ENCODE measurements at places on chromosomes 3 and 15.

DNA sequence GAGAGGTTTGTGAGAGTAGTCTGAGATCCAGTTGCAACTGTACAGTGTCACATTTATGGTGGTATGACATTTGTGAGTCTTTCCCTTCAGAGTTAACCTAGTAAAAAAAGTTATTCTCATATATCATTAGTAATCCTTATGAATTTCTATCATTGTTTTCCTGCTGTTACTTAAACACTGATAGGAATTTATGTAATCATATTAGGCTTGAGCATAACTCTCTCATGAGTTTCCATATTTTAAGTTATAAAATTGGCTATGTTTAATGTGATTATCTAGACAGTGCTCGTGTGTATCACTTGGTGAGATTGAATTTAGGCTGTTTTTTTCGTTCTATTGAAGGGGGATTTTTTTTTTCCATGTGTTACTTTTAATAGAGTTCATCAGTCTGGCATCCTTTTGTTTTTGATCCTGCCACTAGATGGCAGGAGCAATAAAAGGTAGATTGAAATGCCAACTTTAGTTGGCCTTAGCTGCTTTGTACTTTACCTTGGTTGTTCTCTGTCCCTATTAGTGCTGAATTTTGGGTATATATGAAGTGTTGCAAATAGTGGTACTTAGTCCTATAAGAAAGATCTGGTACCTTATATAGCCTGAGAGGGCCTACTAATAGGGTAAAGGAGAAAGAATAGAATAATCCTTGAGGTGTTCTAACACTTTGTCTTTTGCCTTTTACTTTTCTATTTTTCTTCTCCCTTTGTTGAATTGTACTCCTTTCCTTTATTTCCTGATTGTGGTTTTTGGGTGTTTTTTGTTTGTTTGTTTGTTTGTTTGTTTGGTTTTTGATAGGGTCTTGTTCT, 17.9 kb downstream of the STT3B start:
- no peak for DNase-seq

DNA sequence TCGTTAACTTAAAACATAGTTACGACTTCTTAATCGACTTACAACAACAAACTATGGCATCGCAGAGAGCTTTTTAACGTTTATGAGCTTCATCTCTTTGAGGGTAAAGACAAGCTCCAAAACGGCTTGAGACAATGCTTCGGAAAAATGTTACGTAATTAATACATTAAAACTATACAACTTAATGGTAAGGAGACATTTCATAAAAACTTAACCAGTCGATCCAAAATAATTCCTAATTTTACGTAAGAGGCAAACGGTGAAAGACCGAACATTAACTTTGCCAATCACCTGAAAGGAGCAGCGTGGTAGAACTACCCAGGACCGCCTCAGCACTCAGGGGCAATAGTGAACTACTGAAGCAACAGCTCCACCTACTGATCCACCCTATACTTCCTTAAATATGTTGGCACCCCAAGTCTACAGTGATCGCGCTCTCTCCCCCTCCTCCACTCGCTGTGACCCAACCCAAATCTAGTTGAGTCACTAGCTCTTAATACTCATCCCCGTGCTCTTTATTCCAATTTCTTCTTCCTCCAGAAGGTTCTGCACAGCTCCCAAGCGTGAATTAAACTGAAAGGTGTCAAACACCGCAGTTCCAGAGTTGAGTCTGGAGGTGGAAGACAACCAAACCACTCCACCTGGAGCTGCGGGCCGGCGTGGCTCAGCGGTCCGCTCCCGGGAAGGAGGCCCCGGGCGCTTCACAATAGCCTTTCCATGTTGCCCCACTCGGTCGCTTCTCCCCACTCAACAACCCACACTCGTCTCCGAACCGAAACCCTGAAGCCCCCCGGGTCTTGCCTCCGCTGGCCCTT, 901 bp downstream of the NAA50 start:
- DNase-seq: peak; percentile 27

GRCh38 chr3:111238885-111239284, 167.3 kb downstream of the NECTIN3 start:
- DNase-seq: no peak

GRCh38 chr3:192409201-192409837, 318.0 kb downstream of the FGF12 start:
- DNase-seq: peak; percentile 21

DNA sequence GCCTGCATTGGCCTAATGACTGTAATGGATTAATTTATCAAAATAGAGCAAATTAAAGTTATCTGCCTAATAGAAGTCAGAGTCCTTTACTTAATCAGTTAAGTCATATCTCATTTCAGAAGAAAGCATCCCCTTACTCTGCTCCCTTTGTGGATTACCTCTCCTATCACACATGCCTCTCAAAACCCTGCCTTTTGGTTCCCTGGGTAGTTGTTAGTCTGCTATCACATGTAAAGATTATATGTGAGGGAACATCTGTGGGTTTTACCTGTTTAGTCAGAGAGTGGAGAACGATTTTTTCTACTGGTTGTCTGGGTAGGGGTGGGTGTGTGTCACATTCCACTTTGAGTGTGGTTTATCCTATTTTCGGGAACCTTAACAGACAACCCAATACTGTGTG, 16.4 kb downstream of the UBE2E2 start:
- no peak for DNase-seq

GRCh38 chr3:100245136-100245535, 15.7 kb upstream of the TBC1D23 start:
- no peak for DNase-seq

- DNase-seq: peak; percentile 79
Measured at GRCh38 chr3:149339931-149340309, 6.5 kb upstream of the TM4SF18 start.

GRCh38 chr15:39488516-39488915, 92.4 kb upstream of the THBS1 start:
- no peak for DNase-seq

DNA sequence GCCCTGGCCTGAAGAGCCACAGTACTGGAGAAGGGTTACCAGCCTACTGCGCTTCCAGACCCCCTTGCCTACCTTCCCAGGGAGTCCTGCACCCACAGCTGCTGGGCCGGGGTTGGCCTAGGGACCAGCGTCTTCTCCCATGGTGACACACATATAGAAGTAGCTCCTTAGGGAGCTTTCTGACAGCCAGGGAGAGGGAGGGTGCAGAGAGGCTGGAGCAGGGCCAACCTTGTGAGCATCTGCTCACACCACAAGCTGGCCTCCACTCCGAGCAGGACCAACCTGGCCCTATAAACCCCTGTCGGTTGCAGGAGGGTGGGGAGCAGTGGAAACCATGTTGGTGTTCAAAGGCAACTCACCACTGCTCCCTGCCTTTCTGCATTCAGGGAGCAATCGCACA, 35.2 kb downstream of the SRPRB start:
- no peak for DNase-seq

- DNase-seq: no peak
Measured at GRCh38 chr3:29430558-29430971, 149.7 kb downstream of the RBMS3 start.

- DNase-seq: no peak
Measured at GRCh38 chr3:197171481-197172067, 126.8 kb downstream of the DLG1 start.

GRCh38 chr15:61411902-61412510, 182.9 kb upstream of the RORA start:
- no peak for DNase-seq

DNA sequence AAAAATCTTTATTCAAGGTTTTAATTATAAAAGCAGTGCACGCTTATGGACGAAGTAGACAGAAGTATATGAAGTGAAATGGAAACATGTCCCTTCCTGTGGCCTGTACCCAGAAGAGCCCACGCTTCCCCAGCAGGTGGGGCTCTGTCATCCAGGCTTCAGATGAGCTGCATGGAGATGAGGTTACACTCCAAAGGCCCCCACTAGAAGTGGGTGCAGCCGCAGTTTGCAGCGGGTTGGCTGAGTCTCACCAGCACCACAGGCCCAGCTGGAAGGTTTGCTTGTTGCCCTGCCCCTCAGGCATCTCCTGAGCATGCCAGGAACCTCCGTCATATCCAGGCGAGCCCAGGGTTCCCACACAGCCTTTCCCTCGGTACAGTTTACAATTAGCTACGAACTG, 33.1 kb downstream of the PRR20G start:
- no peak for DNase-seq

DNA sequence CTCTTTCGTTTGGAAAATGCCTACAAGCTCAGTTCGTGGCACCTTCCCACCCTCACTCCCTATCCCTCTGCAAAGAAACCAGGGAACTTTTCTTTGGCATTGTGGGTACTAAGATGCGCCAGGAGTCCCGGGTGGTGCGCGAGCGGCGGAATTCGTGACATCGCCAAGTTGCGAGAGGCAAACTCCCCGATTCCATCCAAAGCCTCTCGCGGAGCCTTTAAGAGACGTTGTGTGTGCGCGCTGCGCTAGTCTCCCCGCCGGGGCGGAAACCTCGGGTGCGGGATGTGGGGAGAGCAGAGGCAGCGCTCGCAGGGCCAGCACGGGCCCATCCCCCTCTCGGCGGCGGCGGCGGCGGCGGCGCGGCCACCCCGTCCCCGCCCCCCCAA, 443 bp upstream of the NR2F2 start:
- peak; percentile 77 for DNase-seq

GRCh38 chr3:137789236-137789635, 25.1 kb downstream of the SOX14 start:
- no peak for DNase-seq

DNA sequence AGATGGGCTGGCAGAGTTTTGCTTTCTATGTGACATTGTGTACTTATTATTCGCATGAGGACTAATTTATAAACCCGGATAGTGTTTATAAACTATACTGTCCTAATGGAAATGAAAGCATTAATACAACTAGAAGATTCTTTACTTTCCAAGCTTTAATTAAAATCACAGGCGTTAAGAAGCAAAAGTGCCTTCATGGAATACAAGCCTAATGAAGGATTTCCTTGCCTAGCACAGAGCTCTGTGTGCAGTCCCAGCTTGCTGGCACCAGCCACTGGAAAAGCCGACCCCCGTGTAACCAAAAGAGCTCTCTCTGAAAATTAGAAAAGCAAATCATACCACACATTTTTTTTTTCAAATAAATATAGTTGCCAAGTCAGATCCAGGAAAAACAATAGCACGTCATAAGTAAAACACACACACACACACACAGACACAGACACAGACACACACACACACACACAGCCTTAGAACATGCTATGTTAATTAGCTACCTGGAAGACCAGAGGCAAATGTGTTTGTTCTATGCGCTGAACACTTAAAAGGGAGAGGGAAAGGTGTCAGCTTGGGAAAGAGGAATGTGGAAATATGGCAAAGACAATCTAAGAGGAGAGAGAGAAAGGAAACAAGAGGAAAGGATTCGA, 1084.2 kb downstream of the TUSC7 start:
- no peak for DNase-seq

DNA sequence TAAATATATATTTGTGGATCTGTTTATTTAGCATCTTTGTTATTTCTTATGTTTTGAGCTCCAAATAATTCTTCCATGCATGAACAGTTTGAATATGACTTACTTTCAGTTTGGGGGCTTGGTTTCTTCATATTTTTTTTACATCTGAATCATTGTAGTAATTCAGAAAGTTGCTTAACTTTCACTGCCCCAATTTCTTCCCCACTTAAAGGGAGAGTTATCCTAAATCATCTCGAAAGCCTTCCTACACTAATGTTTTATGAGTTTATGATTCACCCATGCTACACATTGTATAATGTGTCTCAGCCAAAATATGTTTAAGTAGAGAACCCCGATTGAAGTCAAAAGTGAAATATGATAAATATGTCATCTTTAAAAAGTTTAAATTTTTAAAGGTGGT, 47.8 kb downstream of the SPRED1 start:
- no peak for DNase-seq

- no peak for DNase-seq
Measured at GRCh38 chr3:168545591-168545990, 449.9 kb upstream of the GOLIM4 start.

GRCh38 chr3:180690061-180690460, 10.8 kb upstream of the CCDC39 start:
- DNase-seq: no peak

GRCh38 chr3:46990573-46991374, 11.3 kb downstream of the NBEAL2 start:
- no peak for DNase-seq

- no peak for DNase-seq
Measured at GRCh38 chr3:186888569-186888968, 41.8 kb upstream of the ST6GAL1 start.

DNA sequence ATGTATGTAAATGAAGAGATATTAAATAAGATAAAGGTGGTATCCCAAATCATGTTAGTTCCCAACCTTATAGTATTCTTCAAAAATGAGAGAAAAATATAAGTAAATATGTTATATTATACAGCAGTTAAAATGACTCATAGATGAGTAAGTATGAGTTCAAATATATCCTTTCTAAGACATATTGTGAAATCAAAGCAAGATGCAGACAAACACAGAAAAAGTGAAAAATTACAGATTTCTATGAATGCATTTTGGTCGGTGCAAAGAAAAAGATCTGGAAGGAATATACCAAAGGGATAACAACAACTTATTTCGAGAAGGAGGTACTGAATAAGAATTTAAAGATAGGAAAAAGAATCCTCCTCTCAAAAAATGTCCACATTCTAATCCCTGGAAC, 181.2 kb upstream of the TTC14 start:
- no peak for DNase-seq

DNA sequence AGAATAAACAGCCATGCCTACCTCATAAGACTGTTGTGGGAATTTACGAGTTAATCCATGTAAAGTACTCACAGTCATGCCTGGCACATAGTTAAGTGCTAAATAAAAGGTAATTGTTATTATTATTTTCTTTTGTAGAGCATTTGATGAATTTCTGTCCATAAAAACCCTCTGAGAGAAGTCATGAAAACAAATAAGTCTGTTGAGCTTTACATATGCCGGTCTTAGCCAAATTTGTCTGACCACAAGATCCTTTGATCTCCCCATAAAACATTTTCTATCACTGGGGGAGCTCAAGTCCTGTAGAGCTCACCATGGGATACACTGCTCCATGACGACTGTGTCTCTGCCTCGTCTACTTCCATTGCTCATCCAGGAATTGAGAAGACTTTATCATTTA, 114.0 kb downstream of the MAGI1 start:
- DNase-seq: no peak

- no peak for DNase-seq
Measured at GRCh38 chr15:68314563-68314962, 37.0 kb downstream of the FEM1B start.

DNA sequence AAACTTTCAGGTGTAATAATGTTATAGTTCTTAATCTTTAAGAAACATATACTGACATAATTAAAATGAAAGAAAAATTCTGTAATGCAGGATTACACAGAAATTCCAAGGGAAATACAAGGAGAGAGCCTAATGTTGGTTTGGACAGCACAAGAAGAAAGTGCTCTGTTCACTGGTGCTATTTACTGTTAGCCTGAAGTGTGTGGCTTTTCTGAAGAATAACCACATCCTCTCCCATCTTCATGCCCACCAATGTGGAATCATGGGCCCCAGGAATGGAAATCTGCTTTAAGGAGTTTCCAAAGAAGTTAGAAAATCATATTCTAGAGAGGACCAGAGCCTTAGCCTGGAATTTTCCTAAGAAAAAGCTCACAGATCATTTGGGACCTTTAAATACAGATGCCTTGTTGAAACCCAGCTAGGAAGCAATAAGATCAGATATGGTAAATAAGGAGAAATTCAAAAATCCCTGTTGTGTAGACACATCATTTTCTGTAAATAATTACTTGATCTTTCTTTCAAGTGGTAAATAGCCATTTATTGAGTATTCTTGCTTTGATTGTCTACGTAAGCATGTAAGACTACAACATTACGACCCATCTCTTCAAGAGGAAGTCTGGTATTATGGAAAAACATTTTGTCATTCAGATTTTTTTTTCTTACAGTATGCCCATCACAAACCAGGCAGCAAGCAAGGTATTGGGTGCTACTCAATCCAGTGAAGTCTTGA, 10.3 kb upstream of the USP50 start:
- DNase-seq: no peak
